Lung (tissue), 17 donors: ENCODE measurements at places on chromosomes 4 and X. TPM values are rescaled to one million over a fixed set of nuclear protein-coding genes. Genes with fewer than 3 reads are reported as not detected.

DNA sequence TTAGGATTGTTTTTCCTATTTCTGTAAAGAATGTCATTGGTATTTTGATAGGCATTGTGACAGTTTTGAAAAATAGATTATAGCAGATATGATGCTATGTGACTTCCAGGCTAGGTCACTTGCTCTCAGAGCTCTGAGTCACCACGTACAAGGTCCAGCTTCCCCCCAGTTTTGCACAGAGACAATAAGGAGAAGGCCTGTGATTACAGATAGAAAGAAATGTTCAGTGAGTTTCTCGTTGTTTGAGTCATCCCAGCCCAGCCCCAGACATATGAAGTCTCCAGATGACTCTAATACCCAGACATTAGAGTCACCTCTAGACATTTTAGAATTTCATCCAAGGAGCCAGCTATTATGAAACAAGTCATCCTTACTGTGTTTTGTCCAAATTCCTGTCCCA is 57.2 kb downstream of the MFAP3L start:
- no peak overlapping the region for H3K4me3 ChIP-seq
- H3K4me1 ChIP-seq, result no peaks in the 10 kb centered on the region
- H3K27me3 ChIP-seq, result no peaks in the 10 kb centered on the region

DNA sequence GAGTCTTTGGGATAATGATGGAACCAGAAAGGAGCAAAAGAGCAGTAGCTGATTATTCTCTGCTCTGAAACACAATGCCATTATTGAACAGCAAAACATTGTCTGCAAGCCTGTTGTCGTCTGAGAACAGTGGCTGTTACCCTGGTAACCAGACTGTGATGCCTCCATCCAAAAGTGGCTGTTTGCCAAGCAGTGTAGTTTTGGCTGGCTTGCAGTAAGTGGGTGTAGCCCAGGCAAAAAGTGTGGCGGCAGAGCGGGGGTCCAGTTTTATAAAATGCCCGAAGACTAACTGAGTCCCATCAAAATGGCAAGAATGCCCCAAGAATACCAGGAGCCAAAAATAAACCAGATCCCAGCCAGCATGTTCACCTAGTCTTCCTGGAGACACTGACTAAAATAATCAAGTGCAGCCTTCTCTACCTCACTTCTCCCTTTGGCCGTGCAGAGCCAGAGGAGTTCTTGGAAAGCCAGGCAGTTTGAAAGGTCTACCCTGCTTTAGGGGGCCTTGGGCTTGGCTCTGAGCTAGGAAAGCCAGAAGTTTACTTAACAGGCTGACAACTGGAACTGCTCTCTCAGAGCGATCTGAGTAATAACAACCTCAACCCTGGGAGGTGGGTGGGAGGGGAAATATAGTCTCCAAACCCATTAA is 2.6 kb downstream of the PLP1 start:
- no peaks in the 10 kb centered on the region for H3K36me3 ChIP-seq
- H3K4me1 ChIP-seq, result no peaks in the 10 kb centered on the region
- H3K27me3 ChIP-seq, result peaks cover 63% of the 10 kb centered on the region
- peak; percentile 80 for DNase-seq
- H3K27ac ChIP-seq, result no peak overlapping the region

The CLDN22 gene
- not detected for total RNA-seq

DNA sequence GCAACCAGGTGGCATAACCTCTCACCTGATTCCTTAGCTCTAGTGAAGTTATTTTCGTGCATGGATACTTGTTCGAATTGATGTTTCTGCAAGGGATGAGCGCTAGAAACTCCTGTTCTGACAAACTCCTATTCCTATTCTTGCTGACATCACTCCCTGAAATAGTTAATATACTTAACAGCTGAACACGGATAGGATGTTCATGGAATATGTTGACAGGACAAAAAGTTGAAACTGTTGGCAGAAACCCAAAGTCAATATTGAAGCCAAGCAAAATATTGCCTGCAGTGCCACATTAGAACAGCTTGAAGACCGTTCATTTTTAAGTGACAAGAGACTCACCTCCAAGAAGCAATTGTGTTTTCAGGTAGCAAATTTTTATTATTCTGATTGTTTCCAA is at the start of gene KLKB1:
Gene KLKB1 (plus strand): TSS at position 287 of the 400 bp plus-strand sequence. CDS start 689 bp downstream, outside the sequence.
- no peak within 1 kb of the TSS for H3K27ac ChIP-seq
- DNase-seq, result no peak
- no peak within 1 kb of the TSS for H3K4me3 ChIP-seq
- H3K4me1 ChIP-seq, result no peaks in the 10 kb centered on the region

The TRAM1L1 gene
- 1.8 TPM for total RNA-seq

- no peaks in the 10 kb centered on the region for H3K27me3 ChIP-seq
- no peak overlapping the region for H3K27ac ChIP-seq
- H3K36me3 ChIP-seq, result no peaks in the 10 kb centered on the region
- no peaks in the 10 kb centered on the region for H3K4me1 ChIP-seq
- no peak for DNase-seq
Measured at GRCh38 chr4:130147641-130148040, 1051.7 kb downstream of the C4orf33 start.

GRCh38 chr4:135672202-135672601 is 1470.6 kb upstream of the PABPC4L start:
- no peaks in the 10 kb centered on the region for H3K4me1 ChIP-seq
- DNase-seq, result peak; percentile 3
- H3K27ac ChIP-seq, result no peak overlapping the region
- no peak overlapping the region for H3K4me3 ChIP-seq
- H3K27me3 ChIP-seq, result no peaks in the 10 kb centered on the region

DNA sequence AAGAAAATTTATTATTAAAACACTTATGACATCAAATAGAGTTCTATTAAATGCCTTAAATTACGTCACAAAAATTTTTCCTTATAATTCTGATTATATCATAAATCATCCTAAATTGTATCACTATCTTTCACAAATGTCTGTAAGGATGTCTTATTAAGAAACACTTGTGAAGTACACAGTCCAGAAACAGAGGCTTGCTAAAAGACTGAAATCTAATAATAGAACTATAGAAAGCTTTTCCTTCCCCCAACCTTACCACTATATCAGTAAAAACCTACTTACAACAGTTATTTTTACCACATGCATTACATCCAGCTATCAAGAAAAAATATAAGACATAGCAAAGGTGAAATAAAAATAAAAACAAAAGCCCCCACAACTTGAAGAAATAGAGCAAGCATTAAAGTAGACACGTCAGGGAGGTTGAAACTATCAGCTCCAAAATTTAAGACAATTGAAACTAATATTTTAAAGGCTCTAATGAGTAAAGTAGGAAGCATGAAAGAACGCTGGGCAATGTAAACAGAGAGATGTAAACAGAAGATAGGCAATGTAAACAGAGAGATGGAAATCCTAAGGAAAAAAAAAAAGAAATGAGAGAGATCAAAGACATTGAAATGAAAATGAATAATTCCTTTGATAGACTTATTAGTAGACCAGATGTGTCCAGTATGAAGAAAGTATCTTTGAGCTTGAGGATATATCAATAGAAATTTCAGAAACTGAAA is 94.9 kb upstream of the TECRL start:
- no peaks in the 10 kb centered on the region for H3K4me1 ChIP-seq
- H3K27me3 ChIP-seq, result no peaks in the 10 kb centered on the region
- no peak overlapping the region for H3K27ac ChIP-seq
- no peak for DNase-seq

- H3K27ac ChIP-seq, result no peak overlapping the region
- DNase-seq, result no peak
- no peaks in the 10 kb centered on the region for H3K36me3 ChIP-seq
- H3K4me1 ChIP-seq, result no peaks in the 10 kb centered on the region
Measured at GRCh38 chr4:57355101-57355665, 245.0 kb upstream of the IGFBP7 start.

The UFSP2 gene
- 26.2 TPM for total RNA-seq

DNA sequence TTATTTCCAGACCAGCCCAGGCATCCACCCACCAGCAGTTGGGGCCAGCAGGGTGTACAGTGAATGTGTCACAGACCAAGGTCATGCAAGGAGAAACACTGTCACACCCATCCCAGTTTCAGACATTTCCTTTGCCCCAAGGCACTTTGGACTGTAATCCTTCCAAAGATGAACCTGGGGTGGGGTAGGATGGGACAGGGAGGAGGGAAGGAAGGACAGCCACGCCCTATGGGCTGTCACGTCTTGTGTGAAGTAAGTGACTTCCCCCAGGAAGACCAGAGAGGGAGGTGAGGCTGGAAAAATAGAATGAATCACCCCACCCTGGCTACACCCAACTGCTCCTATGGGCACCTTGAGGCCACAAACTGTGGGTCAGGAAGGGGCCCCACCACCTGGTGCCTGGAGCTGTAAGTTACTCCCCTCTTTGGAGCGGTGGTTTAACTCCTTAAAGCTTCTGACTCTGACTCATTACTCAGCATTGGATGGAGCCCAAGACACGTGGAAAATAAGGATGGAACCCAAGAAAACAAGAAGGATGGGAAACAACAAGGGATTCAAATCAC is 349.9 kb upstream of the KLF3 start:
- no peak overlapping the region for H3K27ac ChIP-seq
- no peaks in the 10 kb centered on the region for H3K36me3 ChIP-seq
- no peaks in the 10 kb centered on the region for H3K27me3 ChIP-seq
- no peak for DNase-seq

- no peaks in the 10 kb centered on the region for H3K4me1 ChIP-seq
- H3K27ac ChIP-seq, result no peak overlapping the region
- no peaks in the 10 kb centered on the region for H3K27me3 ChIP-seq
- H3K4me3 ChIP-seq, result no peak overlapping the region
- no peak for DNase-seq
- no peaks in the 10 kb centered on the region for H3K36me3 ChIP-seq
Measured at GRCh38 chrX:30572004-30572403, 5.6 kb downstream of the TASL start.

- no peak overlapping the region for H3K27ac ChIP-seq
- H3K4me3 ChIP-seq, result no peak overlapping the region
- H3K4me1 ChIP-seq, result no peaks in the 10 kb centered on the region
- DNase-seq, result no peak
- H3K36me3 ChIP-seq, result peaks cover 32% of the 10 kb centered on the region
Measured at GRCh38 chrX:24063488-24063887, 8.7 kb downstream of the EIF2S3 start.

- no peaks in the 10 kb centered on the region for H3K27me3 ChIP-seq
- H3K4me3 ChIP-seq, result no peak overlapping the region
Measured at GRCh38 chrX:47380268-47380667, 9.9 kb downstream of the ZNF157 start.

DNA sequence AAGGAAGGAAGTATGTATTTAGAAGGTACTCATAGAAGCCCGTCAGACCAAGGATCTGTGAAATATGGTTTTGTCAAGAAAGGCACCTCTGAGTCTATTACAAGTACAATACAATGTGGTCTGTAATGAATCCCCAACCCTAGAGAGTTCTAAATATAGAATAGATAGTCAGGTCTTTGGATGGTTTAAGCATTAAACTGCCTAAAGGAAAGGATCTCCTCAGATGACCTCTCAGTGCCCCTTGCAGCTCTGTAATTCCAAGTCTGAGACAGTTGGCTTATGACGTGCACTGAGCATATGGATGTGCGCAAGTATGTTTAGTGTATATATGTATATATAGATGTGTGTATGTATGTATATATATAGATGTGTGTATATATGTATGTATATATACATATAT is 62.0 kb downstream of the CCSER1 start:
- no peak overlapping the region for H3K27ac ChIP-seq
- H3K4me3 ChIP-seq, result no peak overlapping the region
- no peaks in the 10 kb centered on the region for H3K27me3 ChIP-seq
- no peak for DNase-seq
- H3K36me3 ChIP-seq, result no peaks in the 10 kb centered on the region
- H3K4me1 ChIP-seq, result no peaks in the 10 kb centered on the region

- no peaks in the 10 kb centered on the region for H3K27me3 ChIP-seq
- H3K36me3 ChIP-seq, result no peaks in the 10 kb centered on the region
Measured at GRCh38 chr4:96736352-96736889, 896.5 kb downstream of the PDHA2 start.
